NCI-H1092 (cell line): ENCODE measurements at places on chromosomes 1 and 21.

- DNase-seq: no peak
These were observed 271.3 kb upstream of the PRMT6 start for GRCh38 chr1:106785176-106785575.

GRCh38 chr21:35079181-35079580 lies 30.1 kb upstream of the RUNX1 start:
- no peak for DNase-seq

GRCh38 chr1:79113836-79114235 lies 107.3 kb upstream of the ADGRL4 start:
- DNase-seq: no peak

GRCh38 chr1:154808261-154808908 lies 61.7 kb downstream of the KCNN3 start:
- DNase-seq: no peak

- DNase-seq: no peak
These were observed 4.5 kb upstream of the FABP3 start for GRCh38 chr1:31377364-31377863.

DNA sequence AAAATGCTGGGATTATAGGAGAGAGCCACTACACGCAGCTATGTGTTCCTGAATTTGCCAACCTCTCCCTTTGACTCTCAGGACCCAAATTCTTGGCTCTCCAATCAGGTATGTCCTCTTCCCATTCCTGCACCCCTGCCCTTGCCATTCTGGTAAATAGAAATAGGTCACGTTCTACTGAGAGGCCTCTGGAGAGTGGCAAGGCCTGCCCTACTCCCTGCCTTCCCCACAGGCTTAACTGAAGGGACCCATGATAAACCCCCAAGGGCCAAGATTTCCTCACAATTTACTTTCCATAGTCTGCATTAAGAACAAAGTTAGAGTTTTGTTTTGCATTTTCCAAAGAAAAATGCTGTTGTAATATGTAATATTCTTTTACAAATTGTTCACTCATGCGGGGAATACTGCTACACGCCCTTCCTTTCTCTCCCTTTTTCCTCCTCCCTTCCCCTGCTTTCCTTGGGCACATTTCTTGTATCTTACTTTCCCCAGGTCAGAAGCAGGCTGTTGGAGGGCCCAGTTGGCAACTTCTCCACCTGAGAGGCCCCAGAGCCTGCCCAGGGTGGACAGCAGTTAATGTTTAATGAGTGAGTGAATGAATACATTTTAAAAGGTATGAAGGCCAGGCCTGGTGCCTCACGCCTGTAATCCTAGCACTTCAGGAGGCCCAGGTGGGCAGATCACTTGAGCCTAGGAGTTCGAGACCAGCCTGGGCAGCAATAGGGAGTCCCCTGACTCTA lies 33.9 kb upstream of the PUM1 start:
- no peak for DNase-seq

- no peak for DNase-seq
These were observed 33.8 kb downstream of the ZBTB17 start for GRCh38 chr1:15941899-15942660.

DNA sequence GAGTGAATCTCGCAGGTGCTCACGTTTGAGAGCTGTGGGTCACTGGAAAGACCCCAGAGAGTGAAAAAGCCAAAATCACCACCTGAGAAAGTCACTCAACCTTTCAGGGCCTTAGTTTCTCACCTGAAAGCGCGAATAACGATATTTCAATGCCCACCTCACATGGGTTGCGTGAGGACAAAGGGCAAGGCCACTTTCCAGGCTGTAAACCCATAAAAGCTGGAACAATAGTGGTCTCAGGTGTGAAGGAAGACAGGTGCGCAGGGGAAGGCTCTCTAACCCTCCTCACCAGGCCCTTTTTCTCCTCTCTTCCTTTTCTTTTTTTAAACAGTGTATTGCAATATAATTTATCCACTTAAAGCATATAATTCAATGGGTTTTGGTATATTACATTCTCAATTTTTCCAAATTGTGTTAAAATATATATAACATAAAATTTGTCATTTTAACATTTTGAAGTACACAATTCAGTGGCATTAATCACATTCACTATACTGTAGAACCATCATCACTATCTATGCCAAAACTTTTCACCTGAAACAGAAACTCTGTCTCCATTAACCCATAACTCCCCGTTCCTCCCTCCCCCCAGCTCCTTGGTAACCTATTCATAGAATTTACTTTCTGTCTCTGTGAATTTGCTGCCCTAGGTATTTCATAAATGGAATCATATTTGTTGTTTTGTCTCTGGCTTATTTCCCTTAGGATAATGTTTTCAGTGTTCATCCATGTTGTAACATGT lies 118.4 kb upstream of the TNR start:
- no peak for DNase-seq

DNA sequence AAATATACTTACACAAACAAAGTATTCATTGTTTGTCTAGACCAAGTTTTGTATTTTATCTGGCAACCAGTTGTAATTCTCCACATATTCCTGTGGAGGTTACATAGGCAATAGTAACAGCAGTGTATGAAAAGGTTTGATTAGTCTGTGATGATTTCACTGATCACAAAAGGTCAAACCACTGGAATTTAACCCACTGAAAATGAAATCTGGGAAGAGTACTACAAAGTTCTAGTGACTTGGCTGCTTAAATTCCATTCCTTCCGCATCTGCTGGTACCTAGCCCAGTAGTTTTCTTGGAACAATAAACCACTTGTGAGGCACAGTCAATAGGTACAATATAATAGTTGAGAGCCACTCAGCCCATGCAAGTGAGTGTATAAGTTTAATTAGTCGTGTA lies 205.4 kb downstream of the NFIA start:
- DNase-seq: no peak

GRCh38 chr1:119435052-119435451 lies 20.1 kb downstream of the HSD3B2 start:
- DNase-seq: no peak

- DNase-seq: no peak
These were observed 67.3 kb downstream of the ELAVL4 start for GRCh38 chr1:50175719-50176639.

DNA sequence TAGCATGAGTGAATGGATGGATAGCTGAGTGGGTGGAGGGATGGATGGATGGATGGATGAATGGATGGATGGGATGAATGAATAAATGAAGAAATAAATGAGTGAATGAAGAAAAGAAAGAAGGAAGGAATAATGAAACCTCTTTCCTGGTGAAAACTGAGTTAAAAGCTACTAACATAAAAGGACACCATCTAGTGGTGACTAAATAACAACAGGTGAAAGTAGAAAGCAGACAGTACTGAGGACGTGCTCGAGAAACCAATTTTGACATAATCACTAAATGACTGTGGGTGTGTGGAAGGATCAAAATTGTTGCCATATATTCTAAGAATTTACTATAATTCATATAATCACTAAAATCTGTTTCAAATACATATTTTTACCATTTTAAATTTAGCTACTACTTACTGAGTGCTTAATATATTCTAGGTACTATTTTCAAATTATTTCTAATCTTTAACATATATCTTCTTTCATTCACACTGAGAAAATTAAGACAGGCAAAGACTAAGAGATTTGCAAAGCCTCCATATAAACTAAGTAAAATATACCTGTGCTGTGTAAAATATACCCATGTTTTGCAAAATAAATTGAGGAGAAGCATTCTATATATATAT lies 522.9 kb downstream of the LRRIQ3 start:
- DNase-seq: no peak

- no peak for DNase-seq
These were observed 6.7 kb upstream of the SLC9A1 start for GRCh38 chr1:27161594-27161993.

DNA sequence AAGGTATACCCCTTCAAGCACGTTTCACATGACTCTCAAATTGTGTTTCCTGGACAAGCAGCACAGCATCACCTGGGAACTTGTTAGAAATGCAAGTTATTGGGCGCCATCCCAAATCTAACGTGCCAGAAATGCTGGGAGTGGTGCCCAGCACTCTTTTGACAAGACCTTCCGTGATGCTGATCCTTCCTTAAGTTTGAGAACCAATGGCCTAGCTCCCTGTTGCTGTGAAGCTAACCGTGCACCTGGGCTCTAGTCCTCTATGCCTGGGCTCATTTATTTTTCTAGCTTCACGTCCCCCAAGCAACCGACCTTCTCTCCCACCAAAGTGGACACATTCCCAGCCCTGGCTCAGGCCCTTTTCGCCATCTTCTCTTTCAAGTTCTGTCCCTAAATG lies 4.3 kb downstream of the BEST4 start:
- DNase-seq: no peak

GRCh38 chr21:38688068-38688467 lies 117.7 kb upstream of the ETS2 start:
- DNase-seq: peak; percentile 98

DNA sequence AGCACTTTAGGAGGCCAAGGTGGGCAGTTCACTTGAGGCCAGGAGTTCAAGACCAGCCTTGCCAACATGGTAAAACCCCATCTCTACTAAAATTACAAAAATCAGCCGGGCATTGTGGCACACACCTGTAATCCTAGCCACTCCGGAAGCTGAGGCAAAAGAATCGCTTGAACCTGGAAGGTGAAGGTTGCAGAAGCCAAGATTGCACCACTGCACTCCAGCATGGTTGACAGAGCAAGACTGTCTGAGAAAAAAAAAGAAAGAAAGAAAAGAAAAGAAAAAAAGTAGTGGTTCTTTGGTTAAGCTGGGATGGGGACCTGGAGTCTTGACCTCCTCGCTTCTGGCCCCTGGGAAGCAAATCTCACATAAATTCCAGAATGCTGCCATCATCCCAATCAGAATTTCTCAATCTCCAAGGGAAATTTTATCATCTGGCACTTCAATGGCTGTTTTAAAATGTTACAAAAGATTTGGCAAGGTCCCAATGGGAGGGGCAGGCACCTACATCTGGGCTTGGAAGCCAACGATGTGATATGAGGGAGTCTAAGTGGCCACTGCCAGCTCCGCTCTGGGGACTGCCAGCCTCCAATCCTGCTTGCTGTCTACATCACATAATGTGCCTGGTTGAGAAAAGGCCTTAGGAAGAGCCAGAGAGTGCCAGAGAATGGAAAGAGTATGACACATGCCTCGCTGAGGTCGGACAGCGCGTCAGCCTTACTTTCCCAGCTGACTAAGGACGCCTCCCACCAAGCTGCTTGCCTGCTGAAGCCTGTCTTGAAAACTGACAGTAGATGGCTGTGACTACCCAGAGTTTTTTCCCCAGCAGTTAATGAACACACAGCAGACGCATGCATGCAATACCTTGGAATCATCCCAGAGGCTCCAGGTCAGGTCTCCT lies 42.1 kb upstream of the SRP9 start:
- peak; percentile 22 for DNase-seq

- no peak for DNase-seq
These were observed 9.2 kb downstream of the CHODL start for GRCh38 chr21:18253799-18254198.

- DNase-seq: no peak
These were observed 59.5 kb downstream of the UROD start for GRCh38 chr1:45071567-45071966.

DNA sequence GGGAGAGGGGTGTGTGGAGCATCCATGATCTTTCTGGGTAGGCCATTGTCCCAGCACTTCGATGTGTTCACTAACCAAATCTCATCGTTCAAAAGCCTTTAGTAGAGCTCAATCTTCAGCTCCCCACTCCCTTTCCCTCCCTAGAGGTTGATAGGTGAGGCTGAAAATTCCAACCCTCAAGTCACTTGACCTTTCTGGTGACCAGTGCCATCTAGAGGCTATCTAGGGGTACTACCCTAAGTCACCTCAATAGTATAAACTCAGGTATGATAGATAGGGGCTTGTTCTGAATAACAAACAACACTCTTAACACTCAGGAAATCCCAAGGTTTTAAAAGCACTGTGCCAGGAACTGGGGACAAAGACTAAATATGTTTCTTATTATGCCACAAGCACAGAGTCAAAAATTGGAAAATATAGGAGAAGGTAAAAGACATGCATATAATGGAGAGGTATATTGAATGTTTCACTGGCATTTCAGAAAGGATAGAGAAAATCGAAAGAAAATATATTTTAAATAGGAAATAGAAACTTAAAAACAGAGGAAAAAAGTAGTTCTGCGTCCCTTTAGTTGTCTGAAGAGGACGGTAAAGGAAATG lies 42.9 kb upstream of the CD53 start:
- DNase-seq: peak; percentile 14

DNA sequence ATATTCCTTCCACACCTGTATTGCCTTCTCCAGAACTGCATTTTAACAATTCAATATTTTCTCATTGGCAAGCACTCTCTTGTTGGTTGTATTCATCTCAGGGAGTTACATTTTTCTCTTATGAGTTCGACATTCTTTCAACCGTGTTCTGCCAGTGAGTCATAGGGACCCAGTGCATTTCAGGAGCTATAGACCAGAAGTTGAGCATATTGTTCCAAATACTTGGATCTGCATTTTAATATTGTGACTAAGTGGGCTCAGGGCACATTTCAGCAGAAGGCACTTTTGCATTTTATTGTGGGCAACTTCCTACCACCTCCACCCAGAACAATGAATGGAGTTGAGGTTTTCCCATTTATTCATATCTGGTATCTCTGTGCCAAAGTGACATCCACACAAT lies 132.8 kb downstream of the TNFSF18 start:
- DNase-seq: no peak

DNA sequence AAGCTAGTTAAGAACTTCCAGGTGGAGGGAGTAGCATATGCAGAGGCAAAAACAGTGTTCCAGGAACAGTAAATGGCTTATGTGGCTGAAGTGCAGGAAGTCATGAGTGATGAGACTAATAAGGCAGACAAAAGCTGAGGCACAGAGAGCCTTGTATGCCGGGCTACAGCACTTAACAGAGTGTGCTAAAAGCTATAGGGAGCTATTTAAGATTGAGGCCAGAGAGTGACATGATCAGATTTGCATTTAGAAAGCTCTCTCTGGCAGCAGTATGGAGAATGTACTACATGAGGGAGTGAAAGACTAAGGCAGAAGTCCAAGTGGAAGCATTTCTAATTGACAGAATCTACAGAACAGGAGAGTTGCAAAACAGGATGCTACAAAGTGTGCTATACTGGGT lies 38.6 kb downstream of the WASF2 start:
- DNase-seq: no peak

GRCh38 chr1:75237316-75237715 lies 103.1 kb downstream of the LHX8 start:
- no peak for DNase-seq
